GM23248 (cell line): ENCODE measurements at places on chromosomes 3 and 15.

DNA sequence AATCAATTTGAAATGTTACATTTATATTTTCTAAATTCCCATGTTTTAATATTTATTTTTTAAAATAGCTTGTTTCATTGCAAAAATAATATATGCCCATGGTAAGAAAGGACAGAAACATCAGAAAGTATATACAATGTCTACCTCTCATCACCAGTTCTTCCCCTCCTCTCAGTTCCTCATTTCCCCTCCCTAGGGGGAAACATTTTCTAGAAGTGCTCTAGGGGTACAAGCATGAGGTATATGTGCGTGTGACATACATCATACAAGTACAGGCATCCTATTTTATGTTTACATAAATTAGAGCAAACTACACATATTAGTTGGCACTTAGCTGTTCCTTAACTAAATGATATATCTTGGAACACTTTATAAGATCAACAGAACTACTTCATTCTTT, 189.3 kb upstream of the VEPH1 start:
- DNase-seq, result no peak

DNA sequence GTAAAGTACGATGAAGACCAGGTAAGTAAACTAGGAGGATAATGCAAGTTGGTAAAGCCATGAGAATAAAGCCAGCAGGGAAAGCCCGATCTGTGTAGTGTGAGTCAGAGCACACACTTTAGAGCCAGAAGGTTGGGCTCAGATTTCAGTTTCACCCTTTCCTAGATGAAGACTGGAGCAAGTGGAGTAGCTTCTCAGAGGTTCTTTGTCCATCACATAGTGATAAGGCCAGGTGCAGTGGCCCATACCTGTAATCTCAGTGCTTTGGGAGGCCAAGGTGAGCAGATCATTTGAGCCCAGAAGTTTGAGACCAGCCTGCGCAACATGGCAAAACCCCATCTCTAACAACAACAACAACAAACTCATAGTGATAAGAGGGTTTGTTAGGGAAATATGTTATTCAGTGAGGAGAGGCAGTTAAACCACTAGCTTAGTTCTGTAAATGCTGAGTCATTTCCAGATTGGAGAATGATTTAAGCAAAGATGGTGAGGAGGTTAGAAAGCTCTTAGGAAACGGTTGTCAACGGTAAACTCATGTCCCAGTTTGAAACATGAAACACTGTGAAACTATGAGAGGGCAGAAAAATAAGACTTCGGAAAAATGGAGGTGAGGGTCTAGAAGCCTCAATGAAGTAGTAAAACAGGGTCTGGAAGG, 39.0 kb downstream of the IL12A start:
- DNase-seq, result peak; percentile 82

DNA sequence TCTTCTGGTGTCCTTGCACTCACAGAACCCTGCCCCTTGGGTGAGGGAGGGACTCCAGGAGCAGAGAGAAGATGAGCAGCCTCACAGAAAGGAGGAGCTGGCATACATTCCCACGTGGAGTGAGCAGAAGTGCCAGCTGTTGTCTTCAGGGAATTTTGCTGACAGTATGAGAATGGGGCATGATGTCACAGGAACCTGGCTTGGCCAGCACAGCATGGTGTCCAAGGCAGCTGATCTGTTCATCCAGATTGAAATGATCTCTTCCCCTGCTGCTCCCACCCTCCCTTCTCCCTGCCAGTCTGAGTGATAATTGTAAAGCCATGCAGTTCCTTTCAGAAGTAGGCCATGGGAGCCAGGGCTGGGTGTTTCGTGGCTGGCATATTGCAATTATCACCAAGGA, 53.3 kb downstream of the GJD2 start:
- no peak for DNase-seq

DNA sequence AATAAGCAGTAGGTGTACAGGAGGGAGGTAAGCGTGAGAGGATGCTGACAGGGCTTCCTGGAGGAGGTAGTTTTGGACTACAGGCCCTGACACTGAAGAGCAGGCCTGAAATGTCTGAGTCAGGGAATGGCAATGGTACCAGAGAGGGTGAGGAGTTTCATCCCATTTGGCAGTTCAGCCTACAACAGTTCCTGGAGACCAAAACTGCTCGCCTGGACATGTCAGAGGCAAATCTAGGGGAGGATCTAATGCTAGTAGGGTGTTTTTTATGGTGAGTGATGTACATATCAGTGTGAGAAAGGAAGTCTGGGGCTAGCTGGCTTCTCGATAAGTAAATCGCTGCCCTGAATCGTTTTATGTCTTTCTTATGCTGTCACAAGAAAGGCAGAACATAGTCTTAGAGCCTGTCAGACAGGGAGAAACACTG, 13.8 kb upstream of the TNFSF10 start:
- DNase-seq, result no peak
